ENCODE measurements at places on chromosomes 16 and 17. TPM values are rescaled to one million over a fixed set of nuclear protein-coding genes. Genes with fewer than 3 reads are reported as not detected.

DNA sequence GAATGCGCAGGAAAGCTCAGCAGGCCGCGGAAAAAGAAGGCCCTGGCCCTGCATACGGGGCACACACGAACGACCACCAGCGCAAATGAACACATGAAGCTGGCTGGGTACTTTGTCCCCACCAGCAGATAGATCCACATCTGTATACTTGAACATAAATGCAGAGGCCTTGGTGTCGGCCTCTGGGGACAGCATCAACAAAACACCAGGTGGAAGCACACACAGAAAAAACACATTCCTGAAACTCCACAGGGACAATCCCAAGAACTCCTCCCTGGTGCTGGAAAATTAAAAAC, 606 bp upstream of the ZBTB4 start:
- H3K4me3 ChIP-seq: peak overlapping the region; percentile 100
- peak overlapping the region; percentile 100 for H3K27ac ChIP-seq
- H3K4me1 ChIP-seq: peaks cover 64% of the 10 kb centered on the region

GRCh38 chr16:58789351-58789750, 55.2 kb upstream of the GOT2 start:
- no peaks in the 10 kb centered on the region for H3K36me3 ChIP-seq
- H3K4me1 ChIP-seq: no peaks in the 10 kb centered on the region
- H3K4me3 ChIP-seq: no peak overlapping the region

DNA sequence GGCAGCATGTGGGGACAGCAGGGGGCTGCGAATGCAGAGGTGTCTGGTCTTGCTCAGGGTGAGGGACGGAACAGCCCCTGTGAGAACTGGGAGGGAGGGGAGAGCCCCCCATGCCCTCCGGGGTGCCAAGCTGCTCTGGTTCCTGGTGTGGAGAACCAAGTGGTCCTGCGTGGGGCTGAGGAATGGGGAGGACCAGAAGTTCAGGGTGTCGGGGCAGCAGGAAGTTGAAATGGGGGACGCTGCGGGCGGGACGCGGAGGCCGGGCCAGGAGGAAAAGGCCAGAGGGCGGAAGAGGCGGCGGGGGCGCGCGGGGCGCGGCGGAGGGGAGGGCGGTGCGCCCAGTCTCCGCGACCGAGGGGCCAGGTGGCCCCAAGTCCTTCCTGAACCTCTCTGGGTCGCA, 3.6 kb downstream of the ALDH3A1 start:
- H3K4me3 ChIP-seq: peak overlapping the region; percentile 66
- H3K27ac ChIP-seq: peak overlapping the region; percentile 14
- H3K4me1 ChIP-seq: peaks cover 18% of the 10 kb centered on the region
- no peaks in the 10 kb centered on the region for H3K27me3 ChIP-seq
- H3K36me3 ChIP-seq: no peaks in the 10 kb centered on the region

WSB1 gene
- 240 TPM for total RNA-seq

DNA sequence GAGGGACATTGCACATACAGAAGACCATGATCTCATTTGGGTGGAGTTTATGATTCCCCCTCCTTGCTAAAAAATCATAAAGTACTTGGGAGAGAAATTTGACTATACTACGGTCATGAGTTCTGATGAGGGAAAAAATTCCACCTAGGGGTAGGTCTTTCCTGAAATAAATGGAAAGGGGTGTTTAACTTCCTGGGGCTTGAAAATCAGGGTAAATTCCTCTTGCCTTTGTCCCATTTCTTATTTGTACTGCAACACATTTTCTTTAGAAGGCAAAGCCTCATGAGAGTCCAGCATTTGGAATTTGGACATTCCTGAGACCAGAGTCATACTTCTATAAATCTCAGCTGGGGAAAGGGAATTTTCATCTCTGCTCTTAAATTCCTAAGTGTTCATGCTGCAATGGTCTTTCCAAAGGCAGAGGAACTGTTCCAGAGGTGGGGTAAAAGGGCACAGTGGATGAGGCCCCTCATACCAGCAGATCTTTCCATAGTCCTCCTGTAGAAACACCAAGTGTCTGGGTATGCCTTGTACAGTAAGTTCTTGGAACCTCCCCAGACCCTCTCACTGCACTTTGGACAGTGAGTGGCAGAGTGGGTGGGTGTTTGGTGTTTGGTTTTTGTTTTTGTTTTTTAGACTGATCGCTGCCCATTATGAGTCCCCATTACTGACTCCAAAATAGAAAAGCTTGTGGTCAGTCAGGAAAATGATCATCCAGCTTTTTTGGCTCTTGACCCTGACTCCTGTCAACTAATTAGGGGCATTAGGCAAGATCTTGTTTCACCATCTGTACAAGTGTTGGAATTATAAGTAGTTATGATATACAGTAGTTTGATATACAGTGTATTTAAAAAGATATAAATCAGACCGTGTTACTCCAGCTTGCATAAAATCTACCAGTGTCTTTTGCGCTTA, 6.0 kb downstream of the LYRM1 start:
- H3K27me3 ChIP-seq: no peaks in the 10 kb centered on the region
- no peak overlapping the region for H3K4me3 ChIP-seq
- peaks cover 62% of the 10 kb centered on the region for H3K4me1 ChIP-seq
- no peaks in the 10 kb centered on the region for H3K36me3 ChIP-seq

CUEDC1 gene
- 29.5 TPM for total RNA-seq

- no peak overlapping the region for H3K27ac ChIP-seq
- H3K4me3 ChIP-seq: no peak overlapping the region
- H3K36me3 ChIP-seq: no peaks in the 10 kb centered on the region
- H3K4me1 ChIP-seq: no peaks in the 10 kb centered on the region
These were observed 25.8 kb downstream of the KCNJ2 start for GRCh38 chr17:70195091-70195490.

COPZ2 gene
- 52.3 TPM for total RNA-seq

DNA sequence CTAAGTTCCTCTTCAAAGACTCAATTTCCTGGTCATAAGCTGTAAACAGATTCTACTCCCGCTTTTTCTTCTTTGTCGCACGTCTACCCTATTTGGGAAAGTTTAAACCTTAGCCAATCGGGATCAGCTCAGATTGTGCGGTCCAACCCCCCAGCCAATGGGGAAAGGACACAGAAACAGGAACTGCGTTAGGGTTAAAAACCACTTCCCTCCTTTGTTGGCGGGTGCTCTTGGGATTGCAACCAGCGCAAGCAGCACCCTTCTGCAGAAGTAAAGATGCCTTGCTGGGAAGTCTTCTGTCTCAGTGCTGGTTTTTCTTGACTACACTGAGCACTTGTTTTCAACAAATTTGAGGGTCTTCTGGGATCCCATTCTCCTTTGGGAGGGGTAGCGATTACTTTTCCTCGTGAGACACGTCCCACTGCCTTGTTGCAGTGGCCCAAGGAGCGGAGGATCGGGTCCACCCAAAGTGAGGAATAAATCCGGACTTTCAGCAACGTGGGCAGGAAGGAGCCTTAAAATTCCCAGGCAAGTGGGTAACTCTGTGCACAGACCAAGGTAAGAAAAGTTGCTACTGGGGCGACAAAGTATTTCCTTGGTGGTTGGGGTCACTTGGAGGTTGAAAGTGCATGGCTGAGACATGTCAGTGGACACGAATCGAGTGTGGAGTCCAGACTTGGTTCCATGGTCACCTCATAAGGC, 1.0 kb upstream of the YPEL3 start:
- no peaks in the 10 kb centered on the region for H3K27me3 ChIP-seq
- DNase-seq: no peak
- H3K4me3 ChIP-seq: no peak overlapping the region

- H3K27me3 ChIP-seq: no peaks in the 10 kb centered on the region
- DNase-seq: no peak
- no peaks in the 10 kb centered on the region for H3K36me3 ChIP-seq
- H3K27ac ChIP-seq: peak overlapping the region; percentile 80
These were observed 8.3 kb upstream of the MAP2K3 start for GRCh38 chr17:21276264-21276588.

DNA sequence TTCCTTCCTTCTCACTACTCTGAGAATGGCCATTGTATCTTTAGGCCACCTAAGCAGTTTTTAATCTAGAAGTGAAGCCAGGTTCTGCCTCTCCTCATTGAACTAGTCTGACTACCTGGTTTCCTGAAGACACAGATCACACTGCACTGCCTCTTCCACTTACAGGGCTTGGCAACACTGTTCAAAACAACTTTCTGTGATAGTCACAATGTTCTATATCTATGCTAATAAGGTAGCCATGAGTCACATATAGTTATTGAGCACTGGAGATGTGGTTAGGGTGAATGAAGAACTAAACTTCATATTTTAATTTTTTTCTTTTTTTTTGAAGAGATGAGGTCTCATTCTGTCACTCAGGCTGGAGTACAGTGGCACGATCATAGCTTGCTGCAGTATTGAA, 26.9 kb downstream of the RND2 start:
- H3K27me3 ChIP-seq: no peaks in the 10 kb centered on the region
- DNase-seq: no peak
- H3K27ac ChIP-seq: no peak overlapping the region

GRCh38 chr16:55009581-55009980, 78.9 kb downstream of the IRX5 start:
- no peak overlapping the region for H3K27ac ChIP-seq
- H3K27me3 ChIP-seq: no peaks in the 10 kb centered on the region
- no peak for DNase-seq
- no peak overlapping the region for H3K4me3 ChIP-seq
- no peaks in the 10 kb centered on the region for H3K36me3 ChIP-seq

DNA sequence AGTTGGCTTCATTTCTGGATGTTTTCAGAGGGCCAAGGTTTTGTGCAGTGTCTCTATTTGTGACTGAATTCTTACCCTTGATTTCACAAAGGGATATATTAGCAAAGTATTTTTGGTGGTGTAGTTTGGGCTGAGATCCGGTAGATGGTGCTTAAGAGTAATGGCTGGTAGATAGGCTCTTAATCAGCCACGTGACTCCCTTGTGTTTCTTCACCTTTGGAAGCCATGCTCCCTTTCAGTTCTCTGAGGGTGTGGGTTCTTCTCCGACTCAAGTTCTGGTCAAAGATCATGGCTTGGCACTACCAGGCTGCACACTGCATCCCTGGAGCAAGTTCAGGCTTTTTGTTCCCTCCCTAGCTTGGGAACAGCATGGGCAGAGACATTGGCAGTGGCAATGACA, 887.3 kb downstream of the CDH8 start:
- no peak for DNase-seq
- H3K27ac ChIP-seq: no peak overlapping the region
- no peaks in the 10 kb centered on the region for H3K27me3 ChIP-seq
- H3K4me1 ChIP-seq: no peaks in the 10 kb centered on the region
- no peaks in the 10 kb centered on the region for H3K36me3 ChIP-seq
- H3K4me3 ChIP-seq: no peak overlapping the region

DNA sequence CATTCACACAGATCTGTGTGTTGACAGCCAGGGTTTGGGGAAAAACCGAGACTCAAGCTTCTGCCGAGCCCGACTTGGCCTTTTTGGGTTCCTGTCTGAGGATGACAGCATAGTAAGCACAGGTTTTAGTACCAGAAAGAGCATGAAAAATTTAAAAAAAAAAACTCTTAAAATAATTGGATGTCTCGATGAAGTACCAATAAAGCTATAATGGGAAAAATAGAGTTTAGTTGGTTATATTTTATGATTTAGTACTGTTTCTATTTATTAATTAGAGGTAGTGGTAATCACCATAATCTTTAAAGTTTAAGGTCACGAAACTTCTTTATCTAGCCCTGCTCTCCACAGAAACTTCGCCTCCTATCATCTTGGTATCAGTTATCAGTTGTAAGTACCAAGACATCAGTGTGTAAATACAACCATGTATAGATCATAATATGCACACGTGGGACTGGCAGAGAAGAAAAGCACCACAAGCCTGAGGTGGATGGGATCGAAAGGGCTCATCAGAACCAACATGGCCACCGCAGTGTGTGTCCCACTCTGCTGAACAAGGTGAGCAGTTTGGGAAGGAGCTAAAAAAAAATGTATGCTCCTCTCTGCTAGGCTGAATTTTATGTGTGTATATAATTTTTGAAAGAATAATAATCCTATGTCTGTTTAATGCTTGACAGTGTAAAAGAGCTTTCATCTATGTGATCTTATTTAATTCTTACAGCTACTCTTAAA, 14.4 kb upstream of the EEF2K start:
- no peaks in the 10 kb centered on the region for H3K36me3 ChIP-seq
- DNase-seq: no peak
- H3K27me3 ChIP-seq: no peaks in the 10 kb centered on the region
- peaks cover 41% of the 10 kb centered on the region for H3K4me1 ChIP-seq
- peak overlapping the region; percentile 90 for H3K27ac ChIP-seq

NFATC3 gene
- total RNA-seq: 47.8 TPM

DNA sequence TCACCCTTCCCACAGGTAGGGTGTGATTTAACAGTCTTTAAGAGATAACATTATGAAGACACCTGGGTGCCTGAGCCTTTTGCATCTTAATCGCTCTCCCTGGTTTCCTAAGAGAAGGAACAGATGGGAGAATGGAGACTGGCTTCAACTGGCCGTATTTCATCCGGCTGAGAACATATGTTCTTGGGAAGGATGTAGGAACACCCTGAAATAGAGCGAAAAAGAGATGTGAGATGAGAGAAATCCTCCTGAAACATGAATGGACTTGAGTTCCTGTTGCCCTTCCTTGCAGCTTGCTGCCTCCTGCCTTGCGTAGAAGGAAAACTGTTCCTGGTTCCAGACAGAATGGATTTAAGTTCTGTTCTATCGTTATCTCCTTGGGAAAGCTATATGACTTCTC, 385.4 kb upstream of the RBFOX1 start:
- no peak for DNase-seq
- no peaks in the 10 kb centered on the region for H3K4me1 ChIP-seq
- no peaks in the 10 kb centered on the region for H3K27me3 ChIP-seq
- no peak overlapping the region for H3K4me3 ChIP-seq

GRCh38 chr17:58204796-58205195, 12.3 kb downstream of the EPX start:
- H3K4me1 ChIP-seq: no peaks in the 10 kb centered on the region
- H3K27ac ChIP-seq: no peak overlapping the region
- no peak overlapping the region for H3K4me3 ChIP-seq
